ENCODE measurements at places on chromosomes 12 and 14. TPM values are rescaled to one million over a fixed set of nuclear protein-coding genes. Genes with fewer than 3 reads are reported as not detected.

GRCh38 chr12:61536525-61536924 lies 723.7 kb upstream of the USP15 start:
- DNase-seq, result no peak

DNA sequence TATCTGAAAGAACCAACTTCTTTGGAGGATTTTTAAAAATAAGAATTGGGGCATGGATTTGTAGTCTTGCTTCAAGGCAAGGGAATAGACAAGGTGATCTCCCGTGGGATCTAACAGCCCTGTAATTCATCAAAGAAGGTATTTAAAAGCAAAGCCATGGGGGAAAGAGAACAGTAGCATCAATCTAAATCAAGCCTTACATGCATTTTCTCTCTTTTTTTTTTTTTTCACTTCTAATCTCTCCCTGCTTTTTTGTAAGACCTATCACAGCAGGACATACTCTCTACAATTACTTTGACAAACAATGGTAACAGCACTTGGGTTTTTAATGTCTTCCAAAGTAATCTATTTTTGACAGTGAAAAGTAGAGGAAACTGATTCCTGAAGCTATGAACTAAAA lies 367.9 kb downstream of the PAWR start:
- DNase-seq, result no peak

DNA sequence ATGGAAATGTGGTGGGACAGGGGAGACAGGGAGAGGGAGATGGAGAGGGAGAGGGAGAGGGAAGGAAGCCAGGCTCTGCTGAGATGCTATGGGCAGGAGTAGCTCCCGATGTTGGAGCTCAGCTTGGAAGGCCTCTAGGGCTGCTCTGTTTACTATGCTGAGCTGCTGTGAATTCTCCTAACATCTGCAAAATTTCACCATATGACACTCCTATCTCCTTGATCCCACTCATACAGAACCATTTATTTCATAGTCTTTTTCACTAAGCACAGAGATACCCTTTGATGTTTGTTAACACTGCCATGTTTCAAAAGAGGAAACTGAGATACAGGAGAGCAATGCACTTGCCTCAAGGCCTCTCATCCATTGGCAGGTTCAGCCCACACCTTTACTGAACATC lies 60.7 kb downstream of the C12orf75 start:
- DNase-seq, result no peak

DNA sequence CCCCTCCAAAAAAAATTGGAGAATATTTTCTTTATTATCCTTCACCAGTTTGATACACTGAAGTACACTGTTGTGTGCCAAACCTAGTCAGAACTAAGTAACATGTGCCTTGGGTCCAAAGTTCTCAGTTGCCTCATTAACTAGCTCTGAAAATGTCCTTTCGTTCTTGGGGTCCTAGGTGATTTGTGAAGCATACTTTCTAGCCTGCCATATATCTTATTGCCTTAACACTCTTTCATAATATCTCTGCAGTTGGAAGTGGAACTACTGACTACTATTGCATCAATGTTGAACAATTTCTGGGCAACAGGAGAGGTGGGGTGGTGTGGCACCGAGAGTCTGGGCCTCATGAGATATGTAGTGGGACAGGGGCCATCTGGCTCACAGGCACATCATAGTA lies 592.9 kb upstream of the FBXO33 start:
- DNase-seq, result no peak

- no peak for DNase-seq
Observed at GRCh38 chr12:26319511-26319910, 124.1 kb downstream of the SSPN start.

DNA sequence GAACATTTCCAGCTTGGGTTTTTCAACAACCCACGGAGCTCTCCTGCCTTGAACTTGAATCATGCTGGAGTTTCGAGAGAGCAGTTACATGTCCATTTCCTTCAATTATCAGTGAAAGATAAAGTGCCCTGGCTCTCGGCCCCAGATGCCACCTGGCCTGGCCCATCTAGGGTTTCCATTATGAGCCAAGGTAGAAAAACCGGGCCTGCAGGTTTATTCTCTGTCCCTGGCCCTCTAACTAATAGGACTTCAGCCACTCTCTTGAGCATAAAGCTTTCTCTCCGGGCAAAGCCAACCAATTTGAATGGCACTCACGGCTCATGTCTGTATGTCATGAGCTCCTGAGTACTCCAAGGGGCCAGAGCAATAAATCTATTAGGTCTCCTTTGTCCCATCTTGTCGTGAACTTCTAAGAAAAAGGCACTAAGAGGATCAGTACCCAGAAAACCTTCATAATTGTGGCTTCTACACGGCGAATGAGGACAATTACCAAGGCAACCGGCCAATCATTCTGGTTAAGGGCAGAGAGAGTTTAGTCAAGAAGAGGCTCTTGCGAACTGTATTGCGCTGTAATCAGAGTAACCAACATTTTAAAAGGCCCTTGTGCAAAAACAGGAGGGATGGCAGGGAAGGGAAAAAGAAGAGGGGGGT lies 392.3 kb downstream of the MED13L start:
- no peak for DNase-seq

DNA sequence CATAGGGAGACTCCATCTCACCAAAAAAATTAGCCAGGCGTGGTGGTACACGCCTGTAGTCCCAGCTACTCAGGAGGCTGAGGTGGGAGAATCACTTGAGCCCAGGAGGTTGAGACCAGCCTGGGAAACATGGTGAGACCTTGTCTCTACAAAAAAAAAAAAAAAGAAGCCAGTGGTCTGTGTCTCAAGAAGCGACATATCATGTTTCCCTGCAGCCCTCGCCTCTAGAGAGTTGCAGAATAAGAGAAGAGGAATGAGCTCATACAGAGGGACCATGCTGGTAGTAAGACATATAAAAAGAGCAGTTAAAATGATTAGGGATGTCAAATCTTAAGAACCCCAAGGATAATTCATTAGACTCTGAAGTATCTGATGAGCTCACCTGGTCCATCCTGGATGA lies 39.4 kb upstream of the BICDL1 start:
- DNase-seq, result no peak

- no peak for DNase-seq
Observed at GRCh38 chr12:100706033-100706432, 88.5 kb upstream of the ANO4 start.

DNA sequence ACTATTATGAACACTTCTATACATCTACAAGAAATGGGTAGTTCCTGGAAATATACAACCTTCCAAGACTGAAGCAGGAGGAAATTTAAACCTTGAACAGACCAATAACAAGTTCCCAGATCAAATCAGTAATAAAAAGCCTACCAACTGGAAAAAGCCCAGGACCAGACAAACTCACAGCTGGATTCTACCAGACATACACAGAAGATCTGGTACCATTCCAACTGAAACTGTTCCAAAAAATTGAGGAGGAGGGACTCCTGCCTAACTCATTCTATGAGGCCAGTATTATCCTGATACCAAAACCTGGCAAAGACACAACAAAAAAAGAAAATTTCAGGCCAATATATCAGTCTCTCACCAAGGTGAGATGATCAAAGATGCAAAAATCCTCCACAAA lies 189.4 kb downstream of the RPS29 start:
- no peak for DNase-seq

GRCh38 chr14:22547313-22547947 lies 41.6 kb downstream of the DAD1 start:
- peak; percentile 12 for DNase-seq

The RDH12 gene
- not detected for total RNA-seq

The MIP gene
- not detected for total RNA-seq

The NOVA1 gene
- not detected for total RNA-seq

The RNASE7 gene
- total RNA-seq, result not detected

The WNT1 gene
- not detected for total RNA-seq

Data from activated naive CD4-positive, alpha-beta T cell treated with anti-CD3 and anti-CD28 coated beads for 36 hours (primary cell).